ENCODE measurements at places on chromosomes 7 and 10.

- DNase-seq = no peak
These were observed 19.0 kb upstream of the ASZ1 start for GRCh38 chr7:117446220-117446815.

DNA sequence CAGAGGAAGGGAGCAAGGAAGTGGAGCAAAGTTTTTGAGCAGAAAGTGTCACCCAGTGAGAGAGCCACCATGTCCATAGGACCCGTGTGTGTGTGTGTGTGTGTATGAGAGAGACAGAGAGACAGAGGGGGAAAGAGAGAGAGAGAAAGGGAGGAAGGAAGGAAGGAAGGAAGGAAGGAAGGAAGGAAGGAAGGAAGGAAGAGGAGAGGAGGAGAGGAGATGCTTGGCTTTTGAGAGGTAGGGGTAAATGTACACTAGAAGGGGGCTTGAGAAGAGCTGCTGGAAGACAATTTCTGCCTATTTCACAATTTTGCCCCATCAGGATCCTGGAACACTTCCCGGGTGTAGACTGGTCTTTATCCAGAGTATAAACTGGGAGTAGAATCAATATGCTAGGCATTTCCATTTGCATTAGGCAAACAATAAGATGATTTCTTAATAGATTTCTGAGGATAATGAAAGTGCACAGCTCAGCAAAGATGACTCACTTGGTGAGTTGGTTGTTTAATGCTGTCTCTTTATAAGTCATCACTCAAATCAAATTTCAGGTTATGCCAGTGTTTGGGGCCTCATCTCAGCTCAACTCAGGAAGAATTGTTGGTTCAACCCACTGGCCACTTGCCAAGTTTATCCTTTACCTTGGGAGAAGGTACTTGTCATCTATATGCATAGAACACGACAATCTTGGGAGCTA is 70.0 kb upstream of the FAM13C start:
- DNase-seq = no peak

GRCh38 chr7:136883046-136883445 is 14.6 kb downstream of the CHRM2 start:
- no peak for DNase-seq

DNA sequence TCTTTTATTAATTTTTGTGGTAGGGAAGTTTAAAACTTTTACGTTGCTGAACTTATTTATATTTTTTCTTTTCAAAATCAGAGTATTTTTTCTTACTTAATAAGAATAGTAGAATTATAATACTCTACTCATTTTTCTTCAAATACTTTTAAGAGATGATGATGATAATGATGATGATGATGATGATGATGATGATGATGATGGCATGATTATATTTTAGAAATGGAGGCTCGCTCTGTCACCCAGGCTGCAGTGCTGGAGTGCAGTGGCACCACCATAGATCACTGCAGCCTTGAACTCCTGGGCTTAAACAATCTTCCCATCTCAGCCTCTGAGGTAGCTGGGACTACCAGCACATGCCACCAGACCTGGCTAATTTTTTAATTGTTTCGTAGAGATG is 118.3 kb upstream of the FAM171A1 start:
- DNase-seq = no peak

- DNase-seq = no peak
These were observed 588.7 kb upstream of the MBL2 start for GRCh38 chr10:53361281-53361680.

- DNase-seq = no peak
These were observed 75.5 kb upstream of the PPP2R2D start for GRCh38 chr10:131825150-131825848.

GRCh38 chr10:12838995-12839927 is 162.3 kb downstream of the CCDC3 start:
- no peak for DNase-seq

DNA sequence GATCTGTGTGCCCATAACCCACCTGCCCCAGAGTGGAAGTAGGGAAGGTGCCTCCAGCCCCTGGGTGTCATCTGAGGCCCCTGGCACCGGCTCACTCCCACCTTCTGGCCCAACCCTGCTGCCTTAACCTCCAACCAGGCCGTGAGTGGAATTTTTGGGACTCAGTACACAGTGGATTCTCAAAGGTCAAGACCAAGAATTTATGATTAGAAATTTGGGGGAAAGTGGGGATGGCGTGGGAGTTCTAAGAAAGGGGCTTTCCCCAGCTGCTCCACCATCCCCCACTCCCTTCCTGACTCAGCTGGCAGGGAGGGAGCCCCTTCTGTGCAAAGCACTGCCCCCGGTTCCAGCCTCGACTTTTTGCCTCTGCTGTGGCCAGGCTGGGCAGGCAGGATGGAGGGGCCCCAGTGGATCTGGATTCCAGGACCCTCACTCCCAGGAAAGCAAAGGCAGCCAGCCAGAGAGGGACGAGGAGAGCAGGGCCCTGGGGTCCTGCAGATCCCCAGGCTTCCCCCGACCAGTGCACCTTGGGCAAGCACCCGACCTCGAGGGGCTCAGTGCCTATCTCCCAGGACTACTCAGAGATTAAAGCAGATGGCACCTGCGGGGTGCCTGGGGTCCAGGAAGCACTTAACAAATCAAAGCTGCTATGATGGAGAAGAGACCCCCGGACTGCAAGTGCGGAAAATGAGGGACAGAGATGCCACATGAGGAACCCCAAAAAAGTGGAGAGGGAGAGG is 12.8 kb downstream of the SPOCK2 start:
- no peak for DNase-seq

- DNase-seq = no peak
These were observed at the start of gene CYP17A1 for GRCh38 chr10:102837230-102837721. Gene CYP17A1 (minus strand): TSS chr10:102837413. CDS start chr10:102837361, 52 bp downstream.

GRCh38 chr7:135801045-135801693 is 52.6 kb upstream of the FAM180A start:
- DNase-seq = peak; percentile 72

GRCh38 chr10:84265418-84265817 is 20.6 kb downstream of the RGR start:
- DNase-seq = no peak

- DNase-seq = no peak
These were observed 33.4 kb upstream of the HGF start for GRCh38 chr7:81803267-81803666.

DNA sequence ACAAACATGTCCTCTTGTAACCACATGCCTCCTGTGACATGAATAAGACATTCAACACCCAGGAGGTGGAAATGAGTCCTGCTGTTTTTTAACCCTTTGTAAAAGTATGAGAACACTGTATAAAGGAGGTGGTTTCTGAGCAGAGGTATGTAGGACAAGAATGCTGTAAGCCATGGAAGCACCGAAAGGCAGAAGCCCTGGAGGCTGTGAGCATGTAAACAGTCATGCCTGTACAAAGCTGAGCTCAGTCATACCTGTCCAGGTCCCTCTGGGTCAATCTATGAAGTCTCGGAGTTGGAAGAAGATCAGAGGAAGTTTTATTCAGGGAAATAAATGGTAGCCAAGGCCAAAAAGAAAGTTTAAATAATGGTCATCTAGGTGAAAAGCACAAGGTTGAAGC is 34.7 kb upstream of the XPNPEP1 start:
- DNase-seq = no peak

- DNase-seq = peak; percentile 24
These were observed 610.4 kb downstream of the IPMK start for GRCh38 chr10:57657164-57657765.

- no peak for DNase-seq
These were observed 46.9 kb downstream of the AP3M1 start for GRCh38 chr10:74103560-74104258.

- peak; percentile 24 for DNase-seq
These were observed at the start of gene SFMBT2 for GRCh38 chr10:7410862-7411670. Gene SFMBT2 (minus strand): TSS chr10:7411034. CDS start chr10:7381898, 29,136 bp downstream.

- no peak for DNase-seq
These were observed 226.2 kb downstream of the PTPRN2 start for GRCh38 chr7:158361326-158361946.

GRCh38 chr7:78769481-78770101 is 683.9 kb downstream of the MAGI2 start:
- no peak for DNase-seq

DNA sequence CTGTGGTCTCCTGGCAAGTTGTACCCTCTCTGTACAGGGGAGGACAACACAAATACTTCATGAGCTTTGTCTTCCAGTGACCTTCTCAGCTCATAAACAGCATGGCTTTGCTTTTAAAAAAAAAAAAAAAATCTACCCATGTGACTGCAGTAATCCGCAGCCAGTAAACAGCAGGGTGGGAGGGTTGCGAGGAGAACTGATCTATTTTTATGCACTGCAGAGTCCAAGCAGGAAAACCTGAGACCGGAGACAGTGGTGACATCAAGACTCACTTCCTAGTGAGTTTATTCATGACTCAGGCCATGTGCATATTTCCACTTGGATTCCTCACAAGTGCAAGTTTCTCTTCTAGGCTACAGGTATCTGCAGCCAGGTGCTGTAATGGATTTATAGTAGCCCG is 127.9 kb downstream of the NRF1 start:
- no peak for DNase-seq

DNA sequence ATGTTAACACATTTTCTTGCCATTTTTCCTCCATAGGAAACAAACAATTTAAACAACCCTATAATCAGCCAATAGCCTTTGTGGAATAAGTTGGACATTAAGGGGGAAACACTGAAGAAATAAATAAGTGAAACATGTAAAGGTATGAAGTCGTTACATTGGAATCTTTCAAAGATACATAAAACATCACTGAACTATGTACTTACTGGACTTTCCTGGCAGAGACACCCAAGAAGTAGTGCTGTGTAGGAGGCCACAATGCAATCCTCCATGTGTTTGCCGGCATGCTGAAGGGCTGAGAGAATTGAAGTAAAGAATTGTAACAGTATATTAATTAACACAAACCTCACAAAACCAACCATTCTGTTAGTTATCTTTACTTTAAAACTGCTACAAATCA is 76.5 kb upstream of the GRID1 start:
- DNase-seq = no peak

GRCh38 chr10:47288236-47288635 is 11.8 kb upstream of the GDF10 start:
- DNase-seq = no peak

DNA sequence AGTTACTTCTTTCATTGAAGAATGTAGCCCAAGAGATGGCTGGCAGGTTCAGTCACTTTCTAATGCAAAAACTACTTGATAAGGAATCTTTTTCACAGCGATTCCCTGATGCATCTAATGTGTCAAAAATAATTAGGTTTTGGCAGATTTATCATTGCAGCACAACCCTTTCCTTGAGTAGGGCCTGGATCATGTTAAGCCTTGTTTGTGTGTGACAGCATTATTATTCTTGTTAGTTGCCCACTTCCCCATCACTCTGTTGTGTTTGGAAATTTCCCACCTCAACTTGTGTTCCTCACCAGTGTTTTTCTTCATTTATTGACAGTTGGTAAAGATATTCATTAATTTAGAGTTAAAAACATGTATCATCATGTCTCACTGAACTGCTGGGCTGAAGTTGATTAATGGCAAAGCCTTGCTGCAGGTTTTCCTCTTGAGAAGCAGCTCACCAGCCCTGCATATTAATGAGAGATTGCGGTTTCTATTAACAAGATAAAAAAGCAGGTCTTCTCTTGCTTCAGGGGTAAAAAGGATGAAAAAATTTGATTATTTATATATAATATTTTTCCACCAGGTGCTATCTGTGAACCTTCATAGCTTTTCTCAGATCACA is 233.3 kb upstream of the MDFIC start:
- DNase-seq = no peak

DNA sequence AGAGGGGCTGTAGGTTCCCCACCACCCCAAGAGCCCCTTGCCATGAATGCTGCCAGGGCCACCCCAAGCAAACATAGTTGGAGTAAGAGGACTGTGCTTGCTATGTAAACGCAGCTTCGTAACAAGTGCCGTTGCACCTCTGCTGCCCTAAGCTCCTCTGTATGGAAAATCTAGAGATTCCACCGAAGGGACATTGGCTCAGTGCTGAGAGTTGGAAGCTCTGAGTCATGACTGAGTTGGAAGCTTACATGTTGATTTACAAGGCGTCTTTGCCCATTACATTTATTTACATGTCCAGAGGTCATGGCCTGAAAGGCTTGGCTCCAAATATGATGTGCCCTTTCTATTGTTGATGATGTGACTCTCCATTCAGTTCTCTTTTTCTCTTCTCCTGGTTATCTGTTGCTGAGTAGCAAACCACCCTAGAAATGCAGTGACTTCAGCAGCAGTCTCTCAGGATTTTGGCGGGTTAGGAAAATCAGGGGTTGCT is 233.1 kb upstream of the TCF7L2 start:
- peak; percentile 29 for DNase-seq

DNA sequence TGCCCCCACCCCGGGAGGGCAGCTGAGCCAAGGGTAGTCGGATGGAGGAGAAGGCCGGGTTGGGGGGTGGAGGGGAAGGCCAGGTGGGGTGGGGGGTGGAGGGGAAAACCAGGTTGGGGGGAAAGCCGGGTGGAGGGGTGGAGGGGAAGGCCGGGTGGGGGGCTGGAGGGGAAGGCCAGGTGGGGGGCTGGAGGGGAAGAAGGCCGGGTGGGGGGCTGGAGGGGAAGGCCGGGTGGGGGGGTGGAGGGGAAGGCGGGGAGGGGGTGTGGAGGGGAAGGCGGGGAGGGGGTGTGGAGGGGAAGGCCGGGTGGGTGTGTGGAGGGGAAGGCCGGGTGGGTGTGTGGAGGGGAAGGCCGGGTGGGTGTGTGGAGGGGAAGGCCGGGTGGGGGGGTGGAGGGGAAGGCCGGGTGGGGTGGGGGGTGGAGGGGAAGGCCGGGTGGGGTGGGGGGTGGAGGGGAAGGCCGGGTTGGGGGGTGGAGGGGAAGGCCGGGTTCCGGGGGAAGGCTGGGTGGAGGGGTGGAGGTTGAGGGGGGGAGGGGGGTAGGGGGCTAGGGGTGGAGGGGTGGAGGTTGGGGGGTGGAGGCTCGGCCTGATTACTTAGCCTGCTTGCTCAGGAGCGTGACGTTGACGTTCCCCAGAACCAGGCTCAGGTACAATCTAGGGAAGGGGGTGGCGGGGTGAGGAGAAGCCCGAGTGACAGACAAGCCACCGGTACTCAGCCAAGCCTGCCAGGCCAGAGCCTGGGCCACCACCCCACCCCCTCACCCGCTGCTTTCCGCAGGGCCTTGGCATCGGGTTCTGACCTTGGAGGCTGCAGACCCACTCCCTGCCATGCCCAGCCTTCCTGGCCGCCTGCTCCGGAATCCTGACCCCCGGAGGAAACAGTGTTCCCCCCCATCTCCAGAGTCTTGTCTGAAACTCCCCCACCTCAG is 5.6 kb downstream of the TMEM120A start:
- DNase-seq = no peak
